Naive thymus-derived CD4-positive, alpha-beta T cell (primary cell): ENCODE measurements at places on chromosomes 7 and 10. TPM values are rescaled to one million over a fixed set of nuclear protein-coding genes. Genes with fewer than 3 reads are reported as not detected.

GRCh38 chr10:12980102-12980661, 21.3 kb downstream of the CCDC3 start:
- no peak for DNase-seq

DNA sequence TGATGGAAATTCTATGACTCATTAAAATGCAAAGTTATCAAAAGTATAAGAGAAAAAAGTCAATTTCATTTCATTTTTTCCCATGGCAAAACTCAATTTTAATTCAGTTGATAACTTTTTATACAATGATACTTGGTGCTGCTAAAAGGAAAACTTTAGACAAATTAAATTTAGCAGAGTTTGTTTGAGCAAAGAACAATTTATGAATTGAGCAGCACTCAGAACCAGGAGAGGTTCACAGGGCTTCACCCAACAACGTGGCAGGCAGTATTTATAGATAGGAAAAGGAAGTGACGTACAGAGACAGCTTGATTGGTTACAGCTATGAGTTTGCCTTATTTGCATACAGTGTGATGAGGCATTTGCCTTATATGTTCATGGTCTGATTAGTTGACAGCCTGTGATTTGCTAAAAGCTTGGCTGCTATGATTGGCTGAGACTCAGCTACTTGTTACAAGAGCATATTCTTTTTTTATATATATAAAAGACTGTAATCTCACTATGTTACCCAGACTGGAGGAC, 157.2 kb upstream of the CELF2 start:
- DNase-seq: no peak

PIP gene
- not detected for polyA plus RNA-seq

BLNK gene
- polyA plus RNA-seq: 0.18 TPM

DNA sequence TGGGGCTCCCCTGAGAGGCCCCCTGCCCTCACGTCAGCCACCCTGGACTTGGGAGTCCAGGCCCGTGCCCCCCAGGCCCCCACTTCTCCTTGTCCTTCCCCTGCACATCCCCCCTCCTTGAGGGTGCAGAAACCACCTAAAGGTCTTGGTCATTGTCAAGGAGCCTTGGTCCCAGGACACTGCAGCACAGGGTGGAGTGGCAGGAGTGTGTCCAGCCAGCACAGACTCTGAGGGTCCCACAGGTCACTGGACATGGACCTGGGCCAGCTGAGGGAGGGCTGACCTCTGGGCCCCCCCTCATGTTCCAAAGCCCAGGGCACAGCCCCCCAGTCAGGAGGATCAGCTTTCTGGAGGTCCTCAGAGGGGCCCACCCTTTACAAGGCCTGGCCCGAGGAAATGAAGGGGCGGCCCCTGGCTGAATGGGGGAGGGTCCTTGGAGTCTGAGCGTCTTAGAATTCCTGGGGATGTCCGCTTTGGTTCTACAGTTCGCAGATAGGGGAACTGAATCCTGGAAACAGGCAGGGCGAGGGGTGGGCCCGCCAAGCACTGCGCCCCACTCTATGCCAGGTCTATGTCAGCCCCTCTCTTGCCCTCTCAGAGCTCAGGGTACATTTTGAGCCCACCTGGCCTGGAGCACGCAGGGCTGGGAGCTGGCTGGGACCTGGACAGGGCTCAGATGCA, 54.0 kb downstream of the PWWP2B start:
- DNase-seq: no peak

UFSP1 gene
- 0.99 TPM for polyA plus RNA-seq

DNA sequence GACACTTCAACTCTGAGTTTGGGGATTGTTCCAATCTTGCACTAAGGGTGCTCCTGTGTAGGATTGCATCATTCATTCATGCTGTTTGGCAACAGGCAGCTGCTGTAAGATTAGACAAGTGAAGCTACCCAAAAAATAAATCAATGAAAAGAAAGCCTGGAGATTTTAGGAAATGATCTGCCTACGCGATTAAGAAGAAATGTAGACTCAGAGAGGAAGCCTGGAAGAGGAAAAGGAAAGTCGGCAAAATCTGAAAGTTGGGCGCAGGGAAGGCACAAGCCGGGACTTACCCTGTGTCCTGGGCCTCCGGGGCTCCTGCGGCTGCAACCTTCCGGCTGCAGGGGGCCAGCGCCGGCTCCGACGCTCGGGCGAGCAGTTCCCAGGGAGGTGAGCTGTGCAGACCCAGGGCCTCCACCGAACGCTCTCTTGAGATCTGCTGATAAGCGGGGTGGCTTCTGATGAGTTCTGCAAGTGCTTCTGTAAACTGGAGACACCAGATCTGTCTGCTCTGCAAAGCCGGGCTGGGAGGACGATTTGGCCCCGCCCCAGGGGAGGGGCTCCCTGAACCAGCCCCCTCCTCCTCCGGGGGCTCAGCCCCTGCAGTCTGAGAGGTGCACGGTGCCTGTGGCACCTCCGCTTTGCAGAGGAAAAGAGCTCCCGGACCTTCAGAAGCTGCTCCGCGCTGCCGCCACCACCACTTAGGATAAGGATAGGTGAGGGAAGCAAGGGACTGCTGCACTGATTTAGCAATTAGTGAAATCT, 17.4 kb downstream of the PSPH start:
- peak; percentile 77 for DNase-seq

DNA sequence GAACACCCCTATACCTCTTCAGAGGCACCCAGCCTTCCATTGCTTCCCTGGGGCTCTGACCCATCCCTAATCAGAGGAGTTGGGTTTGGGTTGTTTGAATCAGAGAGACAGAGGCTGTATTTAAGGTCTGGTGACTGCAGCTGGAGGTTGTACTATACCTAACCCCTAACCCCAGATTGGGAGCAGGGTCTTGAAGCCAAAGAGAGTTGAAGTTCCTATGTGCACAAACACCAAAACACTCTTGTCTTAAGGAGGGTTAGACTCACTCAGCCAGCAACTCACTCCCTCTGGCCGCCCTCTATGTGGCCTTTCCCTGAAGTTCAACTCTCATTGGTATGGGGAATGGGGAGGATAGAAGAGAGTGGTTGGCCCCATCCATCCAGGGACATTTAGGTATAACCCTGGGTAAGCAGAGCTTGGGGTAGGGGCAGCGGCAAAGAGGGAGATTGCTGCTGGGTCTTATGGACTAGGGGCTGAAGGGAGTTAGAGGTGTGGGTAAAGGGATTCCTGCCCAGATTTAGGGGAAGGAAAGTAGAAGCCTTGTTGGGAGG, 80.0 kb downstream of the PAX2 start:
- no peak for DNase-seq

GRCh38 chr10:119734396-119735332, 8.8 kb downstream of the INPP5F start:
- DNase-seq: no peak

DNMBP gene
- polyA plus RNA-seq: 0.94 TPM

DNA sequence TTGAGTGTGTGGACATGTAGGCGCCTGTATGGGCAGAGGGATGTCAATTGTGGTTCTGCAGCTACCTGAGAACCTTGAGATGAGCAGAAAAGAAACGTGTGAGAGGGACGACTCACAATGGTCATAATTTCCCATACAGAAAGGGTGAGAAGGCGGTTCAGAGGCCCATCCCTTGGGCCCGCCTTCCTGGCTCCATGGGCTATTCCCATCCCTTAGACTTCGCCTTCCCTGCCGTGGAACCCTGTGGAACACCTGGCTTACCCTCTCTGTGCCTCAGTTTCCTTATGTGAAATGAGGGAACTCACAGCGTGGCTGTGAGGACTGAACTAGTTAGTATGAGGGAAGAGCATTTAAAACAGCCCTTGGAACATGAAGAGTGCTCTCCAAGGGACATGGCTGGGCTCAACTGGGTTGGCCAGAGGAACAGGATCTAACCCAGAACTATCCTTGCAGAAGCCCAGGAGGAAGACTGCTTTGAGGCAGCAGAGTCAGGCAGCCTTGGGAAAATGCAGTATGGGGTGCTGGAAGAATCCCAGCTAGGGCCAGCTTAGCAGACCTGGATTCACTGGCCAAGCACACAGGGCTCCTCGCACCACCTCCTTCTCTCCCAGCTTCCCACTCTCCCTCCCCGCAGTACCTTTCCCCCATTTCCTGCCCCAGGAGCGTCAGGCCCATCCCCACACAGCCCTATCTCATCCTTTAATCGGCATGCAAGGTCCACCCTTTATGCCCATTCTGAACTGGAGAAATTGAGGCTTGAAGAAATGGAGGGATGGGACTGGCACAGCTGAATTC, 11.1 kb upstream of the ZMIZ1 start:
- DNase-seq: no peak

GJD4 gene
- not detected for polyA plus RNA-seq

AQP1 gene
- polyA plus RNA-seq: not detected

DNA sequence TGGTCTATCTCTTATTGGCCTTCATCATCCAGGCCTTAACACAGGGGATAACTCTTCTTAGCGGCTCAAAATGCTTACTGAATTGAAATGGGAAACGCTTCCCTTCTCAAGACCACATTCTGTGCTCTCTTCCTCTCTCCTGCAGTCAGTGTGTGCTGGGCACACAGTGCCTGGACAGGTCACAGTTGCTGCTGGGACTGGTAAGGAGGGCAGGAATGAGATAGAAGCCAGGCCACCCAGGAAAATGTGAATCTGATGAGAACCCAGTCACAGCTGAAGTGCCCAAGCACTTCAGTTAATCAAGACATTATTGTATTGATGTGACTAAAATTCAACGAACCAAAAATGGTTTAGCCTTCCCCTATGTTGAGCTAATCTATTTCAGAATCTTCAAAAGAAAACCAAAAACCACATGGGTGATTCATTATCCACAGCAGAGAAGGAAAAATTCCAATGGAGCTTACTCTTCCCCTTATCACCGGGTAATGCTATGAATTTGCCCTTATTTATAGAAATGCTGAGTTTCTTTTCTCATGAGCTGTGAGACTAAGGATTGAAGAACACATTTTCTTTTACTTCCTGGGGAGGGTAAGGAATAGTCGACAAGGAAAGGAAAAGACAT, 41.2 kb upstream of the PLPP4 start:
- DNase-seq: no peak

PPRC1 gene
- 9.7 TPM for polyA plus RNA-seq

DNA sequence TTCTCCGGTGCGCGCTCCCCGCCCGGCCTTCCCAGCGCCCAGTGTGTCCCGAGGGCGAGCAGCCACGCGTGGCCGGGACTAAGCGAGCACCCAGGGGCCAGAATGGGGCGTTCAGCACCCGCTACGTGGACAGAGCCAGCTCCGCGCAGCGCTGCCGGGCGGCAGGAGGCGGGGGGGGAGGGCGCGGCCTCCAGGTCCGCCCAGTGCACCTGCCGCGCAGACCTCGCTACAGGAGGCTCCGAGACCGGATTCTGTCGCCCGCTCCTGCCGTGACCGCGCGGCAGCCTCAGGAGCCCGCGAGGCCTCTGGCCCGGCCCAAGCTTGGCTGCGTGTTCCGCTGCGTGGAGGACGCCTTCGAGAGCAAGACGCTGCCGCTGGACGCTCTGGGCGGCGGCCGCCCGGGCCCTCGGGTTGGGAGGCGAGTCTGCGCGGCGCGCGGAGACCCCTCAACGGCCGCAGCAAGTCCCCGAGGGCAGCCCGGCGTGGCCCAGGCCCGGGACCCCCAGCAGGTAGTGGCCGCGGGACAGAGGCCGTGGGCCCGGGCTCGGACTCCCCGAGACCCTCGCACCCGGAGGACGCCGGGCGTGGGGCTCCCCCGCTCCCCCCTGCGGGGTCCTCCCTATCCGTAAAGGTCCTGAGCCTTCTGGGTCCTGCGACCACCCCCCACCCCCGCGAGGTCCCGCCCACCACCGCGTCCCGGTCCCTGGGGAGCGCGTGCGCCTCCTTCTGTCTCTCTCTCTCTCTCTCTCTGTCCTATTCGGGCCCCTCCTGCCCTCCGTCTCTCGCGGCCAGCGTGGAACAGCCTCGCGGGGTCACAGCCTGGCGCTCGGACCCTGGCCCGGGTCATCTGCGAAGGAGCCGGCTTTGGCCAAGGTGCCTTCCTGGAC, 904 bp upstream of the DPYSL4 start:
- DNase-seq: peak; percentile 63

DNA sequence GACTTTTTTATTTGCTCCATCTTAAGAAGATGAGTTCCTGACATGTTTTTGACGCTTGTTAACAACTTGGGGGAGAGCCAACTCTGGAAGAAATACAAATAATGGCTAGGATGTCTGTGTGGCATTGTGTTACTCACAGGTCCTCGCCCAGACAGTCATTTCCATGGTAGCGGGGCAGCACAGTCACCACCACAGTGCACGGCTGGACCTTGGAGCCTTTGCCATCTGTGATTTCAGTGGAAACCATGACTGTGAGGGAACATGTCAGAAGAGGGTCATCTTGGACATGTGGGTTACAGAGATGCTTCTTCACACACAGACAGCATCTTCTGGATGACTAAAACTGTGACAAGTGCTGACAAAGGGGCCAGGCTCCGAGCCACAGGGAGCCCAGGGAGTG, 74.5 kb downstream of the PKD1L1 start:
- no peak for DNase-seq

DNA sequence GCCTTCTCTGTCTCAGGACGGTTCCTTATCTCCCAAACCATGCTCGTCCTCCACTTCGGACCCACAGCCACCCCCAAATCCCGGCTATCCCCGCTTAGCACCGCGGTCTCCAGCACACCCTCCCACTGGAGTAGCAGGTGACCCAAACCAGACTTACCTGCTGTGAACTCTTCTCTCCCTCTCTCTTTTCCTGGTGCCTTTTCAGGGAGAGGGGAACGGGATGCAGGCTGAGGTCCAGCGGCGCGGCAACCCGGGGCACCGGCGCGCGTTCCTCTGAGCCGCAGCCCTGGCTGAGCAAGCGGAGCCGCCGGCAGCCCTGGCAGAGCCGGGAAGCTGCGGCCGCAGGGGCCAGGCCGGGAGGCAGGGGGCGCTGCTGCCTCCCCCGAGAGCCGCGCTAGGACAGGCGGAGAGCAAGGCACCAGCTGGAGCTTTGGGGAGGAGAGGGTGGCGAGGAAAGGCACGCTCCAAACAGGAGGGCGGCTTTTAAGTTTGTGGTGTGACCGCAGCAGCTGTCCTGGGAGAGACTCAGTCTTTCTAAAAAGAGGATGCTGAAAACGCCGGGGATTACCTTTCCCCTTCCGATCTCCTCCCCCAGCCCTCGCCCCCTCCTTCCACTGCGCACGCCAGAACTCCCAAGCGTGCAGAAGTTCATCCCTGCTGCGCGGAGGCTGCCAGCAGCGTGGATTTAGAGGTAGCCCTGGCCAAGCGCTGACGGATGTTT, at the start of gene SEMA3D:
Gene SEMA3D (minus strand): TSS at position 536 of the 721 bp plus-strand sequence. CDS start 65,165 bp downstream, outside the sequence.
- no peak for DNase-seq

GRCh38 chr7:13333371-13333770, 645.9 kb downstream of the ARL4A start:
- no peak for DNase-seq

- no peak for DNase-seq
Measured at GRCh38 chr10:62046522-62047227, 145.2 kb downstream of the ARID5B start.

DNA sequence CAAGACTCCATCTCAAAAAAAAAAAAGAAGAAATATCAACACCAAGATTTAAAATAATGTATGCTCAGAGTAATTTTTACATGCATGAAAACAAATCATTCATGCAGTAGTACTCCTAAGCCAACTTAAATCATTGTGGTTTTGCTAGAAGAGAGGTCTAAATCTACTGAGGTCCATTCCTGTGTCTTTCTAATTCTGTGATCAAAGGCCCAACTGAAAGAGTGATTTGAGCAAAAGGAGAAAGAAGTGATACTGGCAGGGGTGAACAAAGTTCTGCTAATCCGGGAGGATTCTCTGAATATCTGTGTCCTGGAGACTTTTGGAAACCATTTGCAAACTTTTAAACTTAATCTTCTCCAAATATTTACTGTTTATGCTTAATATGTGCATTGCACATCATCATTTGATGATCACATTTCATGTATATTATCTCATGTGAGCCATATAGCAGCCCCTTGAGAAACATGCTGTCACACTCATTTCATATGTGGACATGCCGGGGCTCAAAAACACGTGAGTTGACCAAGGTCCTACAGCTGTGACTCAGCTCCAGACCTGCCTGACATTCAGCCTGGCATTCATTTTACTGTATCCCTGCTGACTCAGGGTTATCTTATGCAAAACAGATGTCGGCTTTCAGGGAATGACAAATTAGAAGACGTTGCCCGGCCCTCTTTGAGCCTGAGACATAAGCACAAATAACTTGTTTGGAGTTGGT, 76.4 kb downstream of the FAM107B start:
- no peak for DNase-seq
